Memory B cell (primary cell): ENCODE measurements at places on chromosomes 12 and 14.

DNA sequence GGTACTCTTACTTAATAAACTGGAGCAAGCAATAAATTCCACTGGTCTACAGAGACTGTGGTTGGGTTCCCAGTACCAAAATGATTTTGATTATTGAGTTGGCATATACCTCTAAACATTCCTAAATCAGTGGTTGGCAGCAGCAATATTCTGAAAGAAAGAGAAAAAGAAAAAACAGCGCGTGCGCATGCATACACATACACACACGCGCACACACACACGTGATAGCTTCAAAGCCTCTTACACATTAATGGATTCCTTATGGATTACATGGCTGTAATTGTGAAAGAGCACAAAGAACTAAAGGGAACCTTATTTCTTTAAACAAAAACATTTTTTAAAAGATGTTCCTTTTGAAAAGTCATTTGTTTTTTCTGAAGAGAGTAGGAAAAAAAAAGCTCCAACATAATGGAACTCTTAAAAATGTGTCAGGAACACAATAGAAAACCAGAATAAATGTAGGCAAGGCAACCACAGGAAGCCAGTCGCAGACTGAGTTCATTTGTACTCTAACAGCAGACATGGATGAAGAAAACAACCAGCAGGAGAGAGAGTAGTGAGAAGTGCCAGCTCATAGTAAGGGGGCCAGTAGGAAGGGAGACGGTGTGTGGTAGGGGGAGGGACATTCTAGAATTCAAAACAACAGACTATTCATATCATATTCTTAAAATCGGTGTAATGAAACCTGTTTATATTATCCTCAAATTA lies 80.0 kb downstream of the DRAM1 start:
- no peaks in the 10 kb centered on the region for H3K4me1 ChIP-seq
- no peak for DNase-seq
- H3K27me3 ChIP-seq: no peaks in the 10 kb centered on the region
- H3K4me3 ChIP-seq: no peak overlapping the region
- no peak overlapping the region for H3K27ac ChIP-seq
- H3K36me3 ChIP-seq: peaks cover 23% of the 10 kb centered on the region

DNA sequence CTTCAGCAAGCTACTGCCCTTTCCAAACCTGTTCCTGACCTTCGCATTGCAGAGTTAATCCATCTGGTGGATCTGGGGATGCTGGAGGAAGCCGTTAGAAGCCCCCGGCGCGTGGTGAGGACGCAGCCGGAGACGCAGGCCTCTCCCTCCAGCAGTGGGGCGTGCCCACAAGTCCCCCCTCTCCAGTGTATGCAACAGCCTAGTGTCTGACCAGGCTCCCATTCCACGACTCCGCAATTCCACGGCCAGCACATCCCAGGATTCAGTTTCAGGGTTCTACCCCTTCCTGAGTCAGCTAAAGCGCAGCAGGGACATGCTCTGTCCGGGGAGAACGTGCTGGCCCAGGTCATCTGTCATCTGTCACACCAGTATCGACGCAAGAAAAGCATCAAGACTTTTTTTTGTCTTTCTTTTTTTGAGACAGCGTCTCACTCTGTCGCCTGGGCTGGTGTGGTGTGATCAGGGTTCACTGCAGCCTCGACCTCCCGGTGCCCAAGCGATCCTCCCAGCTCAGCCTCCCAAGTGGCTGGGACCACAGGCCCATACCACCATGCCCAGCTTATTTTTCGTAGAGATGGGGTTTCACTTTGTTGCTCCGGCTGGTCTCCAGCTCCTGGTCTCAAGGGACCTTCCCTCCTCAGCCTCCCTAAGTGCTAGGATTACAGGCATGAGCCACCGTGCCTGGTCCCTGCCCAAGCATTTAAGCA lies 8.0 kb upstream of the DYNC1H1 start:
- no peak overlapping the region for H3K4me3 ChIP-seq
- DNase-seq: no peak
- H3K36me3 ChIP-seq: no peaks in the 10 kb centered on the region

DNA sequence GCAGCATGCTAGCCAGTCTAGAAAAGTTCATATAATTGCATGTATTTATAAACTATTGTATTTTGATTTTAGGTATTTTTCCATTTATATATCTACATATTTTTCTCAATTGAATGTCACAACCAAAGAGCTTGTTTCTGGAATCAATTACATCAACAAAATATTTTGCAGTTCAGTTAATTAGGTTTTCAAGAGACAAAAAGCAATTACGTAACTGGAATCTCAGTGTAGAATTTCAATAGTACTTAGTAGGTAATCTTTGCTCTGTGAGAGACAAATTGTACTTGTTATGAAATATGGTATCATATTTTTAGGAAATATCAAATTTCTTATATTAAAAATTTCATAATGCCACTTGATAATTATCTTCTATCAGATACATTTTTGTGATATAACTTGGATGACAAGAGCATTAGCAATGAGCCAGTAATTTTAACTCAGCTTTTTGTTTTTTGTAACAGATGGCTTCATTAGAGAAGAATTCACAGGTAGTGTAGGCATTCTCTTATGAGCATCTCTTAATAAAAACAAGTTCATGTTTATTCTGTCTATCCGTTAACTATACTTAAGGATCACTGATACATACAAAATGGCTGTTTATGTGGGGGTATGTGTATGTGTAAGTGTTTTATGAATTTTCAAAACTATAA lies 774.7 kb downstream of the C12orf50 start:
- no peak overlapping the region for H3K27ac ChIP-seq
- DNase-seq: no peak
- peaks cover 2% of the 10 kb centered on the region for H3K36me3 ChIP-seq
- H3K27me3 ChIP-seq: no peaks in the 10 kb centered on the region
- no peaks in the 10 kb centered on the region for H3K4me1 ChIP-seq

DNA sequence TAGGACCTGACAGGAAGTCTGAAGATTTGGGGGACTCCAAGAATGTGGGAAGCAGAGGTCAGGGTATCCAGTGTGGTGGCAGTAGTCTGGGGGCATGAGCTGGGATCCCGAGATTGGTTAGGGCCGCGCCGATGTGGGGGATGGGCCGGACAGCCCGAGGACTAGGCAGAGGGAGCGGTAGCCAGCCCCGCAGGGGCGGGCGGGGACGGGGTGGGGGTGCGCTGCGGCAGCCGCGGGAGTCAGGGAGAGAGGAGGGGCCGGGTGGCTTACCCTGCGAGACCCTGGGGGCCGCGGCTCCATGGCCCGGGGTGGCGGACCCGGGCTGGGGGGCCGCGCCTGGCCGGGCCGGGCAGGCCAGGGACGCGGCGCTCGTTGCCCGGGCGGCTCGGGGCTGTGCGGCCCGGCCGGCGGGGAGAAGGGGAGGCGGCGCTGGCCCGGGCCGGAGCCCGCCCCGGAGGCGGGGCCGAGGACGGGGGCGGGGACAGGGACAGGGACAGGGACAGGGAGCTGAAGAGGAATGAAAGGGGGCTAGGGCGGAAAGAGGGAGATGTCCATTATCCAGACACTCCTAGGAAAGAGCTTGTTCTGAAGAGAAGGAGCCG lies 5.6 kb downstream of the ZNF385A start:
- H3K27ac ChIP-seq: no peak overlapping the region
- no peak for DNase-seq
- peaks cover 15% of the 10 kb centered on the region for H3K4me1 ChIP-seq
- H3K27me3 ChIP-seq: no peaks in the 10 kb centered on the region

GRCh38 chr14:73745571-73746519 lies 31.7 kb upstream of the PNMA1 start:
- peak overlapping the region; percentile 90 for H3K27ac ChIP-seq
- peak overlapping the region; percentile 68 for H3K4me3 ChIP-seq
- H3K36me3 ChIP-seq: peaks cover 2% of the 10 kb centered on the region
- H3K27me3 ChIP-seq: no peaks in the 10 kb centered on the region
- no peak for DNase-seq

GRCh38 chr12:107590413-107590812 lies 95.2 kb upstream of the PWP1 start:
- no peak overlapping the region for H3K4me3 ChIP-seq
- no peaks in the 10 kb centered on the region for H3K4me1 ChIP-seq
- peaks cover 12% of the 10 kb centered on the region for H3K27me3 ChIP-seq
- DNase-seq: no peak

GRCh38 chr14:39469094-39469710 lies 37.0 kb upstream of the FBXO33 start:
- peaks cover 5% of the 10 kb centered on the region for H3K36me3 ChIP-seq
- H3K4me3 ChIP-seq: no peak overlapping the region
- H3K4me1 ChIP-seq: no peaks in the 10 kb centered on the region
- H3K27me3 ChIP-seq: peaks cover 2% of the 10 kb centered on the region
- no peak overlapping the region for H3K27ac ChIP-seq

GRCh38 chr12:108686780-108687179 lies 44.5 kb downstream of the CORO1C start:
- H3K4me3 ChIP-seq: no peak overlapping the region
- no peak for DNase-seq
- H3K36me3 ChIP-seq: peaks cover 6% of the 10 kb centered on the region
- H3K27ac ChIP-seq: no peak overlapping the region
- H3K27me3 ChIP-seq: no peaks in the 10 kb centered on the region

DNA sequence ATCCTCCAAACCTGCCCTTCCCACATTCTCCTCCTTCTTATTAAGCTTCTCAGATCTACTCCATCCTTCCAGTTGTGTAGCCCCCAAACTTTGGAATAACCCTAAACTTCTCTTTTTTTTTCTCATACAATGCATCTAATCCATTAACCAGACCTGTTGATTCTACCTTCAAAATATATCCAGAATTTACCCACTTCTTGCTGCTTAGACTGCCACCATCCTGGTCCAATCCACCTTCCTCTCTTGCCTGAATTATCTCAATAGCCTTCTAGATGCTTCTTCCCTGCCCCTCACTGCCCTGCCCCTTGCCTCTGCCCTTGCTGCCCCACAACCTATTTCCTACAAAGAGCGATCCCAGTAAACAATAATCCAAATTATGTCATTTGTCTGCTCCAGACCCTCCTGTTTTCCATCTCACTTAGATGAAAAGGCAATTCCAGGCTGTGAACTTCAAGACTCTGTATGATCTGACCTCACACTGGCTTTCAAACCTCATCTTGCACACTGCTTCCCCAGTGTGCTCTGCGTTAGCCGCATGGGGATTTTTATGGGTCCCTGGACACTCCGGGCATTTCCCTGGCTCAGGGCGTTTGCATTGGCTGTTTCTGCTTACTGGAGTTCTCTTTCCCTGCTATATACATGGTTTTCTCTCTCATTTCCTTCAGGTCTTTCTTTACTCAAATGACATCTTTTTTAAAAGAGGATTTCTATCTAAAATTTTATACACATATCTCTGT lies 42.6 kb upstream of the HIF1A start:
- no peak overlapping the region for H3K27ac ChIP-seq
- no peak overlapping the region for H3K4me3 ChIP-seq
- H3K4me1 ChIP-seq: peaks cover 15% of the 10 kb centered on the region
- no peak for DNase-seq
- H3K27me3 ChIP-seq: no peaks in the 10 kb centered on the region

DNA sequence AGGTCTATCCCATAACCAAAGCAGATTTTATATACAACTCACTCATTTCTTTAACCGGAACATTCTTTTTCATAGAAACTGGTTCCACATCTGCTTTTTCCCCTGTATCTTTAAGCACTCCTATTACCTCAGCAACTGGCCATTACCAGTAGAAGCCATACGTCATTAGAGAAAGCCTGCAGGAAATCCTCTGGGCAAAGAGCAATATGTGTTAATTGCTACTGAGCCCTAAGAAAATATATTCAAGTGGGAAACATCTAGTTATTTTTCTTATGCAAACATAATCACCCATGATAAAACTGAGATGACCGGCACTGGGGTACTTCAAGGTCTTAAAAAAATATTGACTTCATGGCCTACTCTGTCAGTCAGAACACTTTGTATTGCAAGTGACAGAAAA lies 28.2 kb upstream of the CPSF6 start:
- no peak overlapping the region for H3K27ac ChIP-seq
- H3K36me3 ChIP-seq: peaks cover 2% of the 10 kb centered on the region
- no peak overlapping the region for H3K4me3 ChIP-seq
- DNase-seq: no peak
- H3K27me3 ChIP-seq: peaks cover 2% of the 10 kb centered on the region

- no peak overlapping the region for H3K27ac ChIP-seq
- DNase-seq: no peak
- peaks cover 42% of the 10 kb centered on the region for H3K4me1 ChIP-seq
- no peaks in the 10 kb centered on the region for H3K27me3 ChIP-seq
- H3K4me3 ChIP-seq: no peak overlapping the region
These were observed 54.4 kb downstream of the SPPL3 start for GRCh38 chr12:120849765-120850164.

- H3K36me3 ChIP-seq: peaks cover 44% of the 10 kb centered on the region
- H3K4me1 ChIP-seq: peaks cover 49% of the 10 kb centered on the region
These were observed 121.9 kb downstream of the DNAI7 start for GRCh38 chr12:25072906-25073650.

DNA sequence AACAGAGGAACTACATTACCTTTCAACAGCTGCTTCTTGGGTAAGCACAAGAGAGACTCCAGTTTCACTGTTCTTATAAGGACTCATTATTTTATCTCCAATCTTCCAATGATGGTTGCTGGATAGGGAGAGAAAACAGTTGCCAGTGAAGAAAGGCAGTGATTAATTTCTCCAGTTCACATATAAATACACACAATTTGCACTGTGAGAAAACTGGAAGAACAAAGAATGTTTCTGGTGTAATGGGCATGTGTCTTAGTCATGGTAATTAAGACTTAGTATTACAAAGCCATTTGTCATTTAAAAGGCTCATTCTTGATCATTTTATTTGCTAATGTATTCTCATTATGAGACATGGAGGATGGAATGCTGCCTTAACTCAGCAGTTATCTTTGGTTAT lies 78.0 kb upstream of the FAR2 start:
- no peak overlapping the region for H3K4me3 ChIP-seq
- H3K27me3 ChIP-seq: peaks cover 9% of the 10 kb centered on the region
- no peak overlapping the region for H3K27ac ChIP-seq

DNA sequence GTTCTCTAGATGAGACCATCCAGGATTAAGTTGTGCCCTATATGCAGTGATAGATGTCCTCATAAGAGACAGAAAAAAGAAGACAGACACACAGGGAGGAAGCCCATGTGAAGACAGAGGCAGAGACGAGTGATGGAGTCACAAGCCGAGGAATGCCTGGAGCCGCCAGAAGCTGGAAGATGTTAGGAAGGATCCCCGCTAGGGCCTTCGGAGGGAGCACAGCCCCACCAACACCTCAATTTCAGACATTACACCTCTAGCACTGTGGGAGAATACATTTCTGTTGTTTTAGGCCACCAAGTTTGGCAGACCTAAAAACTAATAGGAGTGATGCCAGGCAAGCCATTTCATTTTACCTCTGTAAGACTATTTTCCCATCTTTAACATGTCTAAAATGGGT lies 458.5 kb downstream of the MED13L start:
- H3K4me1 ChIP-seq: no peaks in the 10 kb centered on the region
- no peak overlapping the region for H3K4me3 ChIP-seq
- H3K27me3 ChIP-seq: peaks cover 2% of the 10 kb centered on the region
- no peak overlapping the region for H3K27ac ChIP-seq
- H3K36me3 ChIP-seq: no peaks in the 10 kb centered on the region
- DNase-seq: no peak
